ENCODE measurements at places on chromosomes 6 and 20. TPM values are rescaled to one million over a fixed set of nuclear protein-coding genes. Genes with fewer than 3 reads are reported as not detected.

OPRM1 gene
- not detected for total RNA-seq

PCSK2 gene
- not detected for total RNA-seq

NRSN1 gene
- not detected for total RNA-seq

COX7A2 gene
- 184 TPM for total RNA-seq

MAP7 gene
- 1.4 TPM for total RNA-seq

LGSN gene
- under 0.01 TPM for total RNA-seq
